ENCODE measurements at places on chromosomes 7 and 10. TPM values are rescaled to one million over a fixed set of nuclear protein-coding genes. Genes with fewer than 3 reads are reported as not detected.

DNA sequence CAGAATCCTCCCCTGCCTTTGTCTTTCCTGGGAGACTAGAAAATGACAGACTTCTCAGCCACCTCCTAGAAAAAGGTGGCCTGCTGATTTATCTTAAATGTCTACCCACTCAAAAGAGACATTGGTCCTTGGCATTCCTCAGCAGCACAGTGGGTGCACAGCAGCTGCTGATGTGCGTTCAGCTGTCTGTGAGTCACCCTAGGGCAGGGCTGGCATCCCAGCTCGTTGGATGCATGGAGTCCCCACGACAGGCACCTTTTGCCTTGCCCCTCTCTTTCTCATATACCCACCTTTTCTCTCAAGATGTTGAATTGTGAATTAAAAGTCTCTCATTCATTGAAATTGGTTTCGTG, 113.0 kb downstream of the DOCK1 start:
- no peak for DNase-seq
- H3K4me1 ChIP-seq, result peaks cover 5% of the 10 kb centered on the region
- H3K4me3 ChIP-seq, result no peak overlapping the region
- no peaks in the 10 kb centered on the region for H3K36me3 ChIP-seq

GRCh38 chr7:141150465-141150864, 76.6 kb downstream of the TMEM178B start:
- no peak overlapping the region for H3K4me3 ChIP-seq
- no peak for DNase-seq
- H3K4me1 ChIP-seq, result no peaks in the 10 kb centered on the region
- no peaks in the 10 kb centered on the region for H3K27me3 ChIP-seq
- H3K27ac ChIP-seq, result no peak overlapping the region
- no peaks in the 10 kb centered on the region for H3K36me3 ChIP-seq

GRCh38 chr7:102287111-102287980, 678 bp downstream of the SH2B2 start:
- H3K4me1 ChIP-seq, result peaks cover 22% of the 10 kb centered on the region
- peak overlapping the region; percentile 52 for H3K27ac ChIP-seq
- no peaks in the 10 kb centered on the region for H3K36me3 ChIP-seq
- peak; percentile 65 for DNase-seq
- H3K27me3 ChIP-seq, result no peaks in the 10 kb centered on the region

- no peak for DNase-seq
- H3K27me3 ChIP-seq, result no peaks in the 10 kb centered on the region
- no peak overlapping the region for H3K4me3 ChIP-seq
- no peaks in the 10 kb centered on the region for H3K36me3 ChIP-seq
- H3K27ac ChIP-seq, result no peak overlapping the region
These were observed 34.0 kb downstream of the CUL2 start for GRCh38 chr10:35056133-35056532.

GRCh38 chr10:72682638-72683037, 9.3 kb upstream of the MCU start:
- H3K4me3 ChIP-seq, result no peak overlapping the region
- peak; percentile 37 for DNase-seq
- no peaks in the 10 kb centered on the region for H3K36me3 ChIP-seq
- H3K27me3 ChIP-seq, result no peaks in the 10 kb centered on the region

DNA sequence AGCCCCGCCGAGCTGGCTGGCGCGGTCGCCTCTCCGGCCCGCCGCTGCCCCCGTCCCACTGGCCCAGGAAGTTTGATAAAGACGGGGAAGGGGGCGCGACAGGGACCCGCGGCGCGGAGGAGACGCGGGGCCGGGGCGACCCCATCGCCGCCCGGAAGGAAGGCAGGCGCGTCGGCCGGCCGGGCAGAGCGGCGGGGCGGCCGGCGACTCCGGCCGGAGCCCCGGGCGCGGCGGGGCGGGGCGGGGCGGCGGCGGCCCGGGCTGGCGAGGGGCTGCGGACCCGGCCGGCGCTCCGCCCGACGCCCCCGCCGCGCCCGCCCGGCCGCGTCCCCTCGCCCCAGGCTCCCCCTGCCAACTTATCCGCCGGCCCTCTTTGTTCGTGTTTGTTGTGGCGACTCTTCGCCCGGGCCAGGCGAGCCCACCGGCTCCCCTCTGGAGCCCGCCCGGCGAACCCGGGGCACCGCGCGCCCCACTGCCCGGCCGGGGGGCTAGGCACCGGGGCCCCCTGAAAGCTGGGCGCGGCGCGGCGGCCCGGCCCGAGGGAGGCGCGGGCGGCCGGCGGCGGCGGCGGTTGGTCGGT, 571 bp downstream of the KDM7A start:
- H3K27me3 ChIP-seq, result no peaks in the 10 kb centered on the region
- peak overlapping the region; percentile 99 for H3K27ac ChIP-seq
- DNase-seq, result peak; percentile 27
- H3K4me1 ChIP-seq, result peaks cover 11% of the 10 kb centered on the region
- H3K4me3 ChIP-seq, result peak overlapping the region; percentile 94

GRCh38 chr7:149140831-149141230, 6.4 kb upstream of the ZNF398 start:
- H3K36me3 ChIP-seq, result no peaks in the 10 kb centered on the region
- H3K4me1 ChIP-seq, result no peaks in the 10 kb centered on the region
- H3K4me3 ChIP-seq, result no peak overlapping the region
- H3K27me3 ChIP-seq, result no peaks in the 10 kb centered on the region
- no peak for DNase-seq
- H3K27ac ChIP-seq, result no peak overlapping the region

- no peaks in the 10 kb centered on the region for H3K4me1 ChIP-seq
- no peaks in the 10 kb centered on the region for H3K36me3 ChIP-seq
These were observed 466.9 kb downstream of the KIF20B start for GRCh38 chr10:90168244-90168643.

DNA sequence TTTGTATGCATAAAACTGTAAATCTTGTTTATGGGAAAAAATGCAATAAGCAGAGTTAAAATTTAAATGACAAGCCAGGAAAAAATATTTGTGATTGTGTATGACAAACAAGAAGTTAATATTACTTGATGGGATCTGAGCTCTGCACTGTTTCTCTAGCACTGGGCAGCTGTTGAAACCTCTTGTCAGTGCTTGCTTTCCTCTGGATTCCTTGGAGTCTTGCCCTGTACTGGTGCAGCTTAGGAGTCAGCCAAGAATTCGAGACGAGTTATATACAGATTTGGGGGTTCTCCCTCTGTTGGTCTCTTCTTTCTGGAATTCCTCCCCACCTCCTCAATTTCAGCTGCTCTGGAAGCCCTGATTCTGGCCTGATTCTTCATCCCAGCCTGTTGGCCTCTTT, 24.3 kb upstream of the OPN4 start:
- H3K4me1 ChIP-seq, result peaks cover 7% of the 10 kb centered on the region
- H3K27ac ChIP-seq, result no peak overlapping the region
- DNase-seq, result peak; percentile 49
- no peak overlapping the region for H3K4me3 ChIP-seq
- H3K27me3 ChIP-seq, result no peaks in the 10 kb centered on the region

DNA sequence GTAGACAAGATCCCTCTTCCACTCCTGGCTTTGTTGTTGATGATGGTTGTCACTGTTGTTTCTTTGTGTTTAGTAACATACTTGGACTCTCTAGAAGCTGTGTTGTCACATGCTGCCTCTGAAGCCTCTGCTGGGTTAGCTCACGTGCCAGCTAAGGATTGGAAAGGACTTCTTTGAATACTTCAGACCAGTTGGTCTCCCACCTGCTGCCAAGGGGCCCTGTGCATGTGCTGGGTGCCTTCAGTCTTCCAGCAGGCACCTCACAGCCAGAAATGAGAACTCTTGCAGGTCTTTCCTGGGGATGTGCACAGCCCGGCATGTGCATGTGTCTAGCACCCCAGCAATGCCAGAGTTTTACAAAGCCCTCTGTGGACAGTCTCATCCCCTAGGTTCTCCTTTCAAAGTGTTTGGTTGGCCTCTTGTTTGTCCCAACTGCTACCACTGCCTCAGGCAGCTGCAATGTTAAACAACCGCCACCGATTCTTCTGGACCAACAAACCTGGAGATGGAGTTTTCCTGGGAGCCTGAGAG, 21.7 kb upstream of the NCAPG2 start:
- H3K36me3 ChIP-seq, result peaks cover 3% of the 10 kb centered on the region
- H3K4me3 ChIP-seq, result no peak overlapping the region
- DNase-seq, result no peak
- no peaks in the 10 kb centered on the region for H3K4me1 ChIP-seq
- H3K27me3 ChIP-seq, result no peaks in the 10 kb centered on the region

CFAP46 gene
- 3.6 TPM for total RNA-seq

HHEX gene
- total RNA-seq, result 117 TPM

ODAD2 gene
- 0.50 TPM for total RNA-seq

ABCB1 gene
- 3.4 TPM for total RNA-seq

NPVF gene
- total RNA-seq, result not detected

NACAD gene
- total RNA-seq, result 0.54 TPM

All from thyroid gland (tissue), 4 donors.